ENCODE measurements at places on chromosomes 2 and 18.

DNA sequence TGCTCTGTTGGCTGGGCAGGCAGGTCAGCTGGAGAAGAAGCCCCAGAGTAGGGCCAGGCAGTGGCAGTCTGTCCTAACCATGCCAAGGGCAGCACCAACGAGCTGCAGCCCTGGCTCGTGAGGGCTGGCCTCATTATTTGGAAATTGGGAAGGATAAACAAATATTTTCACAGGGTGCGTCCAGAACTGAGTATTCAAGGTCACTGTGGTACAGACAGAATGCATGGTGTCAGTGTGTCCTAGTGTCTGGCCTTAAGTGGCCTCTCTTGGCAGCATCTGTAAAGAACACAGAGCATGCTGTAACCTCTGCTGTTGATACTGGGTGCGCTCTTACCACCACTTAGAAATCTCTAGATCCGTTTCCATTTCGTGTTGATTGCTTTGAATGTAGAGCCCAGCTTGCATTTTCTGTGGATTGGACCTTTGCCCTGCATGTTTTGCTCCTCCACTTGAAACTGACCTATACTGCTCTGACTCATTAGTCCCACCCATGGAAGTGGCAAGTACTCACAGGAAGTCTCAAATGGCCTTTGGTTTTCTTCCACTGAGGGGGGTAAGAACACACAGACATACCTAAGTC, 88.2 kb downstream of the GREB1L start:
- DNase-seq = no peak

- DNase-seq = no peak
Measured at GRCh38 chr2:157184161-157184895, 73.2 kb upstream of the GALNT5 start.

DNA sequence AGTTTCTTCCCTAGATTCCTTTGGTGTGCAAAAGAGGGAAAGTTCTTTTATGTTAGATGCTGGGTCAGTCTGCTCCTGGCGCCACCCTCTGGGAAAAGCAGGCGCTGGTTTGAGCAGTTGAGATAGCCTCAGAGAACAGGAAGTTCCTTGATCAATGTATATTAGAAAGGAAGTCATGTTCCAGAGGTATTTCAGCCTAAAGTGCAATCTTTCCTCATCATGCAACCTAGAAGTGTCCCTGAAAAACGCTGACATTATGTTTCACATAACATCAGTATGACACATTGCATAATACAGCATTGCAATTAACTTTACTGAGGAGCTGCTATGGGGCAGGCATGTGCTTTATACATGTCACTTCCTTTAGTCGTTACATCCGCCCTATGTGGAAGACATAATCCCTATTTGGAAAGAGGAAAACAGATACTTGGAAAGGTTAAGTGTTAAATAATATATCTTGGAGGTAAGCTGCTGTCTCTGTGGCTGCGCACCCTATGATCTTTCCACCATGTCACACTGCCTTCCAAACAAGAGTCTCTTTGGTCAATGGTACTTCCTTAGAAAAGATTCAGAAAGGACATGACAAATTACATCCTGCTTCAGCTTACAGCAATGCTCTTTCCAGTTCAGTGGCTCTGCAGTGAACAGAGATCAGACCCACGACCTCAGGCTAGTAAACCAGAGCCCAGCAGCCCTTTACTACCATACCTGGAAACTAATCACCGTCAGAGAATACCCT, 369.7 kb downstream of the RAD51AP2 start:
- DNase-seq = peak; percentile 8

DNA sequence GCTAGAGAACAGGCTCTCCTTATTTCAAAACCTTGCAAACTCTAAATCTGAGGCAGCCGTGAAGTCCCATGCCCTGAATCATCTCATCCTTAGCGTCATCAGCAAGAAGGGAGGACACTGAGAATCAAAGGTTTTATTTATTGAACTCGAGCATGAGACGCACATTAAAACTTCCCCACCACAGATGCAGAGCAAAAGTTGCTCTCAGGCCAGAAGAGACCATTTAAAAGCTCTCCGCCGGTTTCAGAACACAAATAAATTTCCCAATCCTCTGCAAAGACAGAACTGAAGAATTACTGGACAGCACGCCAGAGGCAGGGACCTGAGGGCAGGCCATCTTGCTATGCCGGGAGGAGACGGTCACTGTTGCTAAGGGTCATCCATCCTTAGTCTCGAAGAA, 1.3 kb downstream of the AMMECR1L start:
- DNase-seq = no peak

- peak; percentile 1 for DNase-seq
Measured at GRCh38 chr18:25109484-25109883, 242.5 kb downstream of the ZNF521 start.

- no peak for DNase-seq
Measured at GRCh38 chr2:6993936-6994335, 76.7 kb downstream of the RNF144A start.

DNA sequence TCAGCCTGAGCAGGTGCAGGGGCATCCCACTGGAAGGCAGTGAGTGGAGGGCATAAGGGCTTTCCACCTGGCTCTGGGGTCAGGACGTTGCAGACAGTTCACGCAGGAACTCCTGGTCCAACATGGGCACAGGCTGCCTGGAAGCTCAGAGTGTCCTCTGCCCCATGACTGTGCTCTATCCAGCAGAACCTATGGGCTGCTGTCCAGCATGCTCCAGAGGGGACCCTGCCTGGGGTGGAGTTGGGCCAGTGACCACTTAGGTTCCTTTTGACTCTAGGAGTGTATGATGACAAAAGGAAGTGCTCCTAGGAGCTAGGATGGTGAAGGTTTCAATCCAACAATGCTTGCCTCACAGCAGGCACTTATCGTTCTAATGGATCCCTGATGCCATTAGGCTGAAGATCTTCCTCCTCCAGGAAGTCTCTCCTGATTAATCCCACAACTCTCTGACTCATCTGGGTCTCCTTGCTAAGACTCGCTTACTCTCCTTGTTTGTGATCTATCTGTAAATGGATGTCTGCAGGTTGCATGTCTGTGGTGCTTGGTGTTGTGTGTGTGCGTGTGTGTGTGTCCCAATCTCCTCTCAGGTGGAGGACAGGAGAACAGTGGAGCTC, 224.0 kb downstream of the CELF4 start:
- DNase-seq = no peak

DNA sequence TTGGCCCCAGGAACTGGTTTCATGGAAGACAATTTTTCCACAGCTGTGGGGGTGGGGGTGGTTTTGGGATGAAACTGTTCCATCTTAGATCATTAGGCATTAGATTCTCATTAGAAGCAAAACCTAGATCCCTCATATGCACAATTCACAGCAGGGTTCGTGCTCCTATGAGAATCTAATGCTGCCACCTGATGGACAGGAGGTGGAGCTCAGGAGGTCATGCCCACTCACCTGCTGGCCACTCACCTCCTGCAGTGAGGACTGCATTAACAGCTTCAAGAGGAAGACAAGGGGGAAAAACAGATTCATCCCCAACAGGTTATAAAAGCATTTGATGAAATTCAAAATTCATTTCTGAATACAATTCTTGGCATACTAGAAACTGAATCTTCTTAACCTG, 38.5 kb downstream of the THAP4 start:
- peak; percentile 79 for DNase-seq

DNA sequence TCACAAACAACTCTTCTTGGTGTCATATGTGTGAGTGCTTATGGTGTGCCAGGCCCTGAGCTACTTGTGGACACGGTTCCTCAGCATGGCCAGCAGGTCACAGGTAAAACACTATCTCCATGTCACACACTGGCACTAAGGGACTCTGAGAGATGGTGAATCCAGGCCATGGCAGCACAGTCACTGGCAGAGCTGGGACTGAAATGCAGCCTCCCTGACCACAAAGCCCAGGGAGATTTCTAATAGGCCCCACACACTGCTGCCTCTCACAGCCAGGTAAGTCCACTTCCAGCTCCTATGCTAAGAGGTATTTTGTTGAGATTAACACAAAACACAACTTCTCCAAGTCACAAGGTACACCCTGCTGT, 92.0 kb downstream of the ACTR2 start:
- no peak for DNase-seq

GRCh38 chr2:164655336-164655735, 34.1 kb upstream of the GRB14 start:
- no peak for DNase-seq

GRCh38 chr18:805008-805754, 6.9 kb downstream of the YES1 start:
- DNase-seq = no peak

DNA sequence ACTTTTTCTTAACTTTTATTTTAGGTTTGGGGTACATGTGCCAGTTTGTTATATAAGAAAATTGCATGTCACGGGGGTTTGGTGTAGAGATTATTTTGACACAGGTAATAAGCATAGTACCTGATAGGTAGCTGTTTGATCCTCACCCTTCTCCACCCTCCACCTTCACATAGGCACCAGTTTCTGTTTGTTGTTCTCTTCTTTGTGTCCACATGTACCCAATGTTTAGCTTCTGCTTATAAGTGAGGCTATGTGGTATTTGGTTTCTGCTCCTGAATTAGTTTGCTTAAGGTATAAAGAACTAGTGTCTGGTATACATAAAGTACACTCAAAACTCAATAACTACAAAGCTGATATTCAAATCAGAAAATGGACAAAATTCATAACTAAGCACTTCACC, 654.6 kb upstream of the LINC00305 start:
- DNase-seq = no peak

- no peak for DNase-seq
Measured at GRCh38 chr2:216414772-216415319, 2.6 kb downstream of the SMARCAL1 start.

DNA sequence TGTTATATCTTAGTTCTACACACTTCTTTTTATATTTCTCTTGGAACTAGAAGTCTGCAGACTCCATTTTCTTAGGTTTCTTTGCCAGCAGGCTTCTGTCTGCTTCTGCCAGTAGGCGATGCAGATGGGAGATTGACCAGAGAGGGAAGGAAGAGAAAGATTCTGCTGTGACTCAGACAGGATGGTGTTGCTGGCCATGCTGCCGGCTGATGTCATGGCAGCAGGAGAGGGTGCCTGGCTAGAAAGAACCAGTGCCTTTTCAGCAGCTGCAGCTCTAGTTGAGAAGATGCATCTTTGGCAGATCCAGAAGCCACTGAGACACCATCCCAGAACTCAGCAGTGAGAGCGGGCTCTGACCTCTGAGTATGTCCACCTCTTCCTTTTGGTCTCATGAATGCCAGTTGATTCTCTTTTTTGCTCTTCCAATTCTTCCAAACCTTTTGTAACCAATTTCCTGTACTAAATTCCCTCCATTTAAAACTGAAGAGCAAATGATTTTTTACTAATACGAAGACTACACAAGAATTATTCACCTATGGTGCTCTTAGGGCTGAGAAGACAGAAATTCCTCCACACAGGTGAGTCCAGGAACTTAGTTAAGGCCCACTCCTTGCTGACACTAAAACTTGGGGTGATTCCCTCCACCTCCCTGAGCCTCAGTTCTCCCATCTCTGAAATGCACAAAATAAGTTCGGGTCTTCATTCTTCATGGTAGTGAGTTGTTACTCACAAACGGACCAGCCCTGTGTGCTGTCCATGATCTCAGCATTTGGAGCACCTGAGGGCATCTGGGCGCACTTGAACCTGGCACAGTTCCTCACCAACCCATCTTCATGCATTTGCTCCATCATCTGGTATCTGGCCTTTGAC, 200.7 kb downstream of the MYCN start:
- DNase-seq = no peak

DNA sequence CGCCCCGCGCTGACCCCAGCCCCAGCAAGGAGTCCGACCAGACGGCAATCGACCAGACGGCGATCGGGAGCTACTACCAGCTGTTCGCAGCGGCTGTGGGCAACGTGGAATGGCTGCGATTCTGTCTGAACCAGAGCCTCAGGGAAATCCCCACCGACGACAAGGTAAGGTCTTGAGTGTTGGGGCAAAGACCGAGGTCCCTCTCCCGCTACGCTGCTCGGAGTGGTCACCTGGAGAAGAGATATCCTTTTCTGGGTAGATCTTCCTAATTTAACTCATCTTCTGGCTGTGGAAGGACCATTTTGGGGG, 704 bp downstream of the ANKRD53 start:
- DNase-seq = no peak

DNA sequence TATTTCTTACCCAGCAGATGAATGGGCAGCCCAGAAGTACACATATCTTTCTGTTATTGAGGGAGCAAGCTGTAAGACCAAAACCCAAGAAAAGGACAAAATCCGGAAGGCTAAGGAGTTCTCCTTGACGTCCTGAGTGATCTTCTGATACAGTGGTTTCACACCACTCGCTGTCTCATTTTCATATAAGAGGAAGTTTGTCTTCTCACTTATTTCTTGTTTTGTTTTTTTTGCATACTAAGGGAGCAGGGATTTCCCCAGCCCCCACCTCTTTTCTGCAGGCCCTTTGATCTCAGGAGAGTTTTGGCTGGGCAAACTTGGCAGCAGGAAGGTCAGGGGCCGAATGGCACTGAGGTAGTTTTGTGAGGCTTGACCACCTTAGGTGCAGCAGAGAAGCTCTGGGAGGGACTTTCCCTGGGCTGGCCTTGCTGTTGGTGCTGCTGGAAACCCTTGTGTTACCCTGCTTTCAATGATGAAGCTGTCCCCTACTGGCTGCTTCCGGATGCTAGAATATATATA, 13.3 kb downstream of the CHRNA1 start:
- no peak for DNase-seq

GRCh38 chr2:136284226-136285119, 166.5 kb upstream of the CXCR4 start:
- no peak for DNase-seq

DNA sequence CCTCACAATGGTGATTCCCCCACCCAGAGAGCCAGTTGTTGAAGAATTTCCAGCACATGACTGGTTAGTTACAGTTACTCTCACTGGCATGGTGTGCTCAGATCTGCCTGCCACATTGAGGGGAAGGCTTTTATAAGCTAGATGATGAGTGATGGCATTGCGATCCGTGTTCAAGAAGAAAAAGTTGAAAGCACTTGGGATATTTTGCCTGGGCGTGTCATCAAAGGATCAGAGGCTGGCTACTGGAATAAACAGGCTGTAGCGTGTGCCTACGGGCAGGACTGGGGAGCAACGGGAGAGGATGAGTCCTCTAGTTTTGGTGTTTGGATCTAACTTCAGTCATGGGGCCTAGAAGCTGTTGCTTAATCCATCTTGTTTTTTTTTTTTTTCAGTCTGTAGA, 175.0 kb downstream of the SETBP1 start:
- no peak for DNase-seq
